CD4-positive, alpha-beta T cell treated with Interleukin-2 at 100 ng/mL for 4 hours (primary cell): ENCODE measurements at places on chromosomes 3 and 15.
A peak's percentile ranks its signal among the peaks of the same experiment; 100 is the strongest.

DNA sequence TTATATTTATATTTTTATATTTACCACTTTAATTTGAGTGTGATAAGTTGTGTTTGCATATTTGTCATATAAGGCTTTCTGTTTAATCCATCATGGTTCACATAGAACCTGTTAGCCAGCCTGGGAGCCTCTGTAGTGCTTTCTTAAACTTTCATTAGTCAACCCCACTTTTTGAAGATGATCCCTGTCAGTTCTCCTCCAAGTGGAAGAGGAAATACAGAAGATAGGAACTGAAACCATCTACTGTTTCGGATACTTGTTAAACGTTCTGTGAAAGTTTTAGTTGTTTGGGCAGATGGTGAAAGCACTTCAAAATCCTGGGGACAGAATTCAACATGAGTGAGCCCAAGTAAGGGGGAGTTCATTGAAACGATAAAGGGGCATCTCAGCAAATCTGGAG lies 4.6 kb upstream of the SAMMSON start:
- DNase-seq: no peak

GRCh38 chr15:76206325-76206976 lies 104.8 kb downstream of the ETFA start:
- DNase-seq: no peak

- no peak for DNase-seq
Observed at GRCh38 chr15:28107111-28107903, 8.2 kb upstream of the OCA2 start.

- DNase-seq: peak; percentile 64
Observed at GRCh38 chr3:179260949-179261765, 10.2 kb upstream of the KCNMB3 start.

DNA sequence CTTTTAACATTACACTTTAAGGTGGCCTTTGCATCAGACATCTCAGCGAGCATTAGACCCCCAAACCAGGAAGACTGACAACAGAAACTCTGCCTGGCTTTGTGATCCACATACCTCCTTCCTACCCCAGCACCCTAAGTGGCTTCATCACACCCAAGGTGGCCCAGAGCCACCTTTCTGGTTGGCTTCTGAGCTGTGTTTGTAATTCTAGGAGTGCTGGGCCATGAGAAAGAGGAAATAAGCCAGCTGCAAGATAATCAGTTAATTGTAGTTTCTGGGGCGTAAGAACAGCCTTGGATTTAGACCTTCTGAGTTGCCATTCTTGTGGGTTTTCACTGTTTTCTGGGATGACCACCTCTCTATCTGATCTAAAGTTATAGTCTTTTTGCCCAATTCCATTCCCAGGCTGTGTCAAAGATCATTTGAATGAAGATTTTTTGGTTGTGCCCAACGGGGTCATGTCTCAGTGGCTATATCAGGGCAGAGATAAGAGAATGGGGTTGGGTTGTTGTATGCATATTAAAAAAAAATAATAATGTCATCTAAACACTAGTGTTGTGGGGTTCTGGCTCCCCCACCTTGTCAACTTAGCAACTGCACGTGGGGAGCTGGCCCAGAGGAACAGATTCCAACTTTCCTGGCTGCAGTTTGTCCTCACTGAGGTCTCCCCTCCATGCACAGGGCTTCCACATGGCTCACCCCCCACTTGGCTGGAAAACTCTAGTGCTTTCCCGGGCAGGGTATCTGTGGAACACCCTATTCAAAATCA lies 234.8 kb upstream of the WNT5A start:
- no peak for DNase-seq

DNA sequence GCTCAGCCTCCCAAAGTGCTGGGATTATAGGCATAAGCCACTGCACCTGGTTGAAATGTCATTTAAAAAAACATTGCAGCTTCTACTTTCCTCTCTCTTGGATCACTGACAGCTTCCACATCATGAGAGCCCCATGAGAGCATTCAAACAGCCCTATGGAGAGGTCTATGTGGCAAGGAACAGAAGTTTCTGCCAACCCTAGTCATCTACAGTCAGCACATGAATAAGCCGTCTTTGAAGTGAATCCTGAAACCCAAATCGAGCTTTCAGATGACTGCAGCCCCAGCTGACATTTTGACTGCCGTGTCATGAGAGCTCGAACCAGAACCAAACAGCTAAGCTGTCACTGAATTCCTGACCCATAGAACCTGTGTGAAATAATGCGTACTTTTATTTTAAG lies 39.8 kb downstream of the CD200R1L start:
- no peak for DNase-seq

- no peak for DNase-seq
Observed at GRCh38 chr15:69556344-69556743, 103.7 kb downstream of the RPLP1 start.

- DNase-seq: no peak
Observed at GRCh38 chr3:3446251-3446650, 266.8 kb upstream of the CRBN start.

DNA sequence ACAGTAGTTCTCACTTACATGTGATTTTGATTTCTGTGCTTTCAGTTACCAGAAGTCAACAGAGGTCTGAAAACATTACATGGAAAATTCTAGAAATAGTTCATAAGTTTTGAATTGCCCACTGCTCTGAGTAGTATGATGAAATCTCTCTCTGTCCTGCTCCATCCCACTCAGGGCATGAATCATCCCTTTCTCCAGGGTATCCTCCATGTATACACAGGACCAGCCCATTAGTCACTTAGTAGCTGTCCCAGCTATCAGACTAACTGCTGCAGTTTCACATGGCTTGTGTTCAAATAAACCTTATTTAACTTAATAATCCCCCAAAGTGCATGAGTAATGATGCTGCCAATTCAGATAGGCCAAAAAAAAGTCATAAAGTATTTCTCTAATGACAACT lies 38.6 kb downstream of the EPHA3 start:
- DNase-seq: no peak

DNA sequence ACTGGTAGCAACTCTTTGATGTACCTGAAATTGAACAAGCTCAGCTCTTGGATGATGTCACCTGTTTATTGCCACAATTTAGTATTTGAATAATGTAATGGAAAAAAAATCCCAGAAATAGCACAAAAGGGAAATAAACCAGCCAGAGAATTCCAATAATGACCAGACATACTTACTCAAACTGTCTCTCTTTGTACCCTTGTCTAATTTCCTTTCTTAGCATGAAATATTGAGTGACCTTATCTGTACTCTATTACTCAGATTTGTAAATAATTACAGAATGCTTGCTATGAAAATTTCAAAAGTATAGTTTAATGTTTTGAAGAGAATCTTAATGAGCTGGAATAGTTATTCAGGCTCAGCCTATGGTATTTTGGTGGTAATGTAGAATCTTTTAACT lies 555.4 kb upstream of the SGO1 start:
- DNase-seq: no peak

DNA sequence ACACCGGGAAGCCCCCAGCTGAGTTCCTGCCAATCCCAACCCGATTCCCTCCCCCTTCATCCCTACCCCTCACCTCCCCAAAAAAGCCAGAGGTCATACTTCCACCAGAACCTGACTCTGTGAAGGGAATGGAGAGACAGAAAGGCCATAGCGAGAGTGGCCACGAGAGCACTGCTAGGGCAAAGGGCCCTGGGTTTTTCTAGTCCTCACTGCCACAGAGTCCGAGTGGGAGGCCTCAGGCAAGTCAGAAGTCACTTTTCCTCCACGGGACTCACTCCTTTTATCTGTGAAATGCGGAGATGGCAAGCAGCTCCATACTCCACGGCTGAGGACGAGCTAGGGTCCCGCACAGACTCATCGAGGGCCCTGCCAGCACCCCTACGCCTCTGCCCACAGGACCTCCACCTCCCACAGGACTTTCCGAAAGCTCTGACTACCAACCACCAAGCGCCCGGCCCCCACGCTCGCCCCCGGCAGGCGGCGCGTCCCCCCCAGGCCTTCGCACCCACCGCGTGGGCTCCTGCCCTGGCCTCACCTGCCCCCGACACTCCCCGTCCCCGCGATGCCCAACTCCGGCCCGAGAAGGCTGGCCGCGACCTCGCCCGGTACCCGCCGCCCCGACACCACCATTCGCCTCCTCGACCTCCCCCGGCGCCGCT lies 792 bp downstream of the ATP13A3 start:
- peak; percentile 40 for DNase-seq

GRCh38 chr3:191391861-191392808 lies 61.8 kb upstream of the UTS2B start:
- no peak for DNase-seq

GRCh38 chr3:163315786-163316185 lies 1762.5 kb downstream of the SI start:
- DNase-seq: no peak

DNA sequence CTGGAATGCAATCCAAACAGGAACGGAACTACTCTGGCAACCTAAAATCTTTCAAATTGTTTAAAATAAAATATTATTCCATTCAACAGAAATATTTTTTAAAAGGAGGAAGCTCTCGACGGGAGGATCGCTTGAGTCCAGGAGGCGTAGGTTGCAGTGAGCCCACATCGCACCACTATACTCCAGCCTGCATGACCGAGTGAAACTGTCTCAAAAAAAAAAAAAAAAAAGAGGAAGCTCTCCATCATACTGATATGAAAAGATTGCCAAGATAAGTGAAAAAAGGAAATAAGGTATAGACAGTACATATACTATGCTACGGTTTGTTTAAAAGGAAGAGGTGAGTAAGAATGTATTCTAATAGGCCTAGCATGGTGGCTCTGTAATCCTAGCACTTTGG lies 3.6 kb downstream of the RAD18 start:
- DNase-seq: no peak

DNA sequence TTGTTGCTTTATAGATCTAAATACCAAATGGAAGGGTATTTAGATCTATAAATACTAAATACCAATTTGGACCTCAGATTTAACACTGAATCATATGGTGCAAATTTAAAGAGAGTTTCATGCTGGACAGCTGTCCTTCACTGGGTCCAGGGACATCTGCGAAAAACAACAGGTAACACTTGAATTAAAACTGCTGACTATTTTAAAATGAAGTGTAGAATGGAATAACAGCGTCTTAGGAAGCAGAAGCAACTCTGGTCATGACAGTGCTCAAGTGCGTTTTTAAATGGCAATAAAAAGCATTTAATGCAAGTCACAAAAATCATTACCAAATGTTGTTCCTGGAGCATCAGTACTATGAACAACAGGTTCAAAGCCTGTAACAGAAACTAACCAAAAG lies 106.3 kb downstream of the TFG start:
- DNase-seq: no peak

DNA sequence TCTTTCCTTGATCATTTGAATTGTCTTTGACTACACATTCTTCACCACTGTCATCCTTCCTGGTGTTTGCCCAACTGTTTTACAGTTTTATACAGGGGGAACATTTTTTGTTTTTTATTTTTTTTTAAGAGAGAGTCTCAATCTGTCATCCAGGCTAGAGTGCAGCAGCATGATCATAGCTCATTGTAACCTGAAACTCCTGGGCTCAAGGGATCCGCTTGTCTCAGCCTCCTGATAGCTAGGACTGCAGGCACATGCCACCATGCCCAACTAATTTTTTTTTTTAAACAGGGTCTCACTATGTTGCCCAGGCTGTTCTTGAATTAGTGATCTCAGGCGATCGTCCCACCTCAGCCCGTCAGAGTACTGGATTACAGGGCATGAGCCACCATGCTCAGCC lies 222.6 kb downstream of the BBX start:
- no peak for DNase-seq

- no peak for DNase-seq
Observed at GRCh38 chr15:78155355-78155939, 6.3 kb downstream of the IDH3A start.

- DNase-seq: no peak
Observed at GRCh38 chr3:26536955-26537354, 85.6 kb upstream of the LRRC3B start.

- no peak for DNase-seq
Observed at GRCh38 chr3:39143051-39143885, 10.1 kb downstream of the CSRNP1 start.

GRCh38 chr15:41904541-41905005 lies 10.7 kb upstream of the SPTBN5 start:
- DNase-seq: peak; percentile 81

DNA sequence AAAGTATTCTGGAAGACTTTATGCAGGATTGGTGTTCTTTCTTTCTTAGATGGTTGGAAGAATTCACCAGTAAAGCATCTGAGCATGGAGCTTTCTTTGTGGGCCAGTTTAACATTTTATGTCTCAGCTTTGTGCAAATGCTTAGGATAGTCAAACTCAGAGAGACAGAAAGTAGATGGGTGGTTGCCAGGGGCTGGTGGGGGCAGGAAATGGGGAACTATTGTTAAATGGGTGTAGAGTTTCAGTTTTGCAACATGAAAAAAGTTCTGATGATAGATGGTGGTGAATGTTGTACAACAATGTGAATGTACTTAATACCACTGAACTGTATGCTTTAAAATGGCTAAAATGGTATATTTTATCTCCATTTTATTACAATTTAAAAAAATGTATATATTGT lies 24.8 kb downstream of the SPCS1 start:
- DNase-seq: no peak

- DNase-seq: no peak
Observed at GRCh38 chr3:28151608-28152228, 89.7 kb upstream of the CMC1 start.

DNA sequence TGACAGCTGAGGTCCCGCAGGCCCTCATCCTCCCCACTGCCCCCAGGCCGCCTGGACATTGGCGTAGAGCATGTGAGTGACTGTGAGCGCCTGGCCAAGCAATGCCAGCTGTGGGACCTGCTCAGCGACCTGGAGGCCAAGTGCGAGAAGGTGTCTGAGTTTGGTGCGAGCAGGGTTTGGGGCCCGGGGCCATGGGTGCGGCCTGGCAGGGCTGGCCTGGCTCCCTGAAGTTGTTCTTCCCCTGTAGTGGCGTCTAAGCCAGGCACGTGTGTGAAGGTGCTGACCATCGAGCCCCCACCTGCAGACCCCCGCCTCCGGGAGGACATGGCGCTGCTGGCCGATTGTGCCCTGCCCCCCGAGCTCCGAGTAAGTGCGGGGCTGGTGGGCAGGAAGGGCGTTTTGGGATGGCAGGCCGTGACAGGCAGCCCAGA lies 4.2 kb downstream of the ABTB1 start:
- no peak for DNase-seq

DNA sequence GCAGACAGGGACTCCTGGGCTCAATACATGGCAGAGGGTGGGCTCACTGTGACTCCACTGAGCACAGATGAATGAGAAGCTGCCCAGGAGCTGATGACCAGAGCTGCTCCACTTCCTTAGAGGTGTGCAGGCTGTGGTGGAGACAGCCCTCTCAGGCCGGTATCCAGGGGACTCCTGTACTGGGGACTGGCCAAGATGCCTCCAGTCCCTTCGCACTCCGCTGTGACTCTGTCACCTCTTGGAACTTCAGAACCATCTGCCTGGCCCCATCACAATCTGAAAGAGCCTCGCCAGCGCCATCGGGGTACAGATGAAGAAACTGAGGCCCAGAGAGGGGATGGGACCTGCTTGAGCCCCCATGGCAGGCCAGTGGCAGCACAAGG lies 111.2 kb downstream of the ETFA start:
- no peak for DNase-seq
